ENCODE measurements at places on chromosomes 5 and 9. TPM values are rescaled to one million over a fixed set of nuclear protein-coding genes. Genes with fewer than 3 reads are reported as not detected.

NMUR2 gene
- not detected for polyA plus RNA-seq

FYB1 gene
- polyA plus RNA-seq: 4.9 TPM

CCL27 gene
- not detected for polyA plus RNA-seq

TRAF1 gene
- polyA plus RNA-seq: 5.3 TPM

SHISAL2B gene
- polyA plus RNA-seq: 7.0 TPM

GZMA gene
- polyA plus RNA-seq: 2.0 TPM

MOB3B gene
- 3.3 TPM for polyA plus RNA-seq

FBP1 gene
- 12.5 TPM for polyA plus RNA-seq

NCS1 gene
- polyA plus RNA-seq: 3.9 TPM

SLC6A7 gene
- polyA plus RNA-seq: not detected

SOX30 gene
- polyA plus RNA-seq: 0.07 TPM

PSAT1 gene
- polyA plus RNA-seq: 2.6 TPM

TAS2R1 gene
- not detected for polyA plus RNA-seq

GFPT2 gene
- polyA plus RNA-seq: 3.4 TPM

Measured in adipose tissue (tissue), 3 donors.